Activated CD4-positive, CD25-positive, alpha-beta regulatory T cell treated with anti-CD3 and anti-CD28 coated beads, Interleukin-2, amount 50 U/mL, for 72 hours (primary cell): ENCODE measurements at places on chromosomes 12 and 14.
A peak's percentile ranks its signal among the peaks of the same experiment; 100 is the strongest.

GRCh38 chr14:95119336-95119735 is 38.0 kb downstream of the DICER1 start:
- DNase-seq: no peak

DNA sequence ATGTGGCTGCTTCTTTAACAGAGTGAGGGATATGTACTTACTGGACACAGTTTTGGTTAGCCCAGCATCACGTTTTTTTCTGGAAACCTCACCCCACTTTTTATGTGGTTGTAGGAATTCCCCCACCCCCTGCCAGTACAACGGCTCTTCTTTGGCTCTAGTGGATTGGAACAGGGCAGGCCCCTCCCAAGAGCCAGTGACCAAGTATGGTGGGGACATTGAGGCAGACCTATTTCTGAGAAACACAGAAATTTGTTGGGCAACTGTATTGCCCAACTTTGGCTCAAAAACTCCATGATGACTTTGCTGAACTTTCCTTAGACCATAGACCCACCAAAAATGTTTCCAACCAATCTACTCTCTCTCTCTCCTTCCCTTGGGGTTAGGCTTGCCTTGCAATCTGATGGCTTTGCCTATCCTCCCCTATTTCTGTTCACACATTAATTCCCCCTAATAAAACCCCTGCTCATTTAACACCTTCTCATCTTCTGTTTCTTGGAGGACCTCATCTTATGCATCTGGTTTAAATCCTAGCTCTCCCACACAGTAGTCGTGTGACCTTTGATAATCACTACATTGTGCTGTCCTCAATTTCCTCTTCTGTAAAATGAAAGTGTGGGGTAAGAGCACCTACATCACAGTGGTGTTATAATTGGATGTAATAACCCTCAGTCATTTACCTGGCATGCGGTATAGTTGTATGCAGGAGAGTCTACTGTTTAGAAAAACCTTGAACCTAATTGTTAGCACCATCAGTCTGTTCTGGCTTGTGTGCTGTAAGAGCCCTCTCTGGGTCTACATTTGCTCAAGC is 71.7 kb downstream of the IGF1 start:
- DNase-seq: no peak

- no peak for DNase-seq
Observed at GRCh38 chr14:86115972-86116371, 586.0 kb downstream of the FLRT2 start.

- DNase-seq: no peak
Observed at GRCh38 chr14:99542566-99542965, 61.4 kb downstream of the CCNK start.

GRCh38 chr14:68978172-68978911 is 760 bp downstream of the ACTN1 start:
- peak; percentile 60 for DNase-seq

DNA sequence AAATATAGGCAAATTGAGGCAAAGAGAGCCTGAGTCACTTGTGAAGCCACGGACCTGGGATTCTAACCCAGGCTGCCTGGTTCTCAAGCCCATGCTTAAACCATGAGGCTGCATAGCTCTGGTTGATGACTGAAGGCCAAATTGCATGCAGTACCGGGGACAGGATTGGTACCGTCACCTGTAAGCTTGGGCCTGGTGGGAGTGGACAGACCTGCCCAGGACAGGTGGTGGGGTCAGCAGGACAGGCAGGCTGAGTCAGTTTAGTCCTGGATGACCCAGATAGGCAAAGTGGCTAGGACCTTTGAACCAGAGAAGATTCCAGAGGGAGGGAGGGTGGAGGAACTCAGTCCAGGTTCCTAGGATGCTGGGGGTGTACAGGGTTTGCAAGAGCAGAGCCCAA is 25.8 kb downstream of the RIN3 start:
- DNase-seq: no peak

DNA sequence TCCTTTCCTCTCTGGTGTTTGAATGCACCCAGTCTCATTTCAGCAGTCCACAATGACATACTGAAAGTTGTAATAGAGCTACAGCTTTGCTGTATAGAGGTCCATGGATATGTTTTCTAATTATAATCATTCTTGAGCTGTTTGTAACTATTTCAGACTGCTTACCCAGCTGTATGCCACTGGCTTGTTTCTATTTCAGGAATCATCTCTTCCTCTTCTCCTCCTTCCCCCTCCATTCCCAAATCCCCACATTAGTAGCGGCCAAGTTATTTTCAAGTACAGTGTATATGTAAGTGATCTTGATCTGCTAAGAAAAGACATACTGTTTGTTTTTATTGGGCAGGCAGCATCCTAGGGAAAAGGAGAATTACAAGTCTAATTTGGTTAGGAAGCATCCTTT is 775.0 kb downstream of the DIO2 start:
- DNase-seq: no peak

DNA sequence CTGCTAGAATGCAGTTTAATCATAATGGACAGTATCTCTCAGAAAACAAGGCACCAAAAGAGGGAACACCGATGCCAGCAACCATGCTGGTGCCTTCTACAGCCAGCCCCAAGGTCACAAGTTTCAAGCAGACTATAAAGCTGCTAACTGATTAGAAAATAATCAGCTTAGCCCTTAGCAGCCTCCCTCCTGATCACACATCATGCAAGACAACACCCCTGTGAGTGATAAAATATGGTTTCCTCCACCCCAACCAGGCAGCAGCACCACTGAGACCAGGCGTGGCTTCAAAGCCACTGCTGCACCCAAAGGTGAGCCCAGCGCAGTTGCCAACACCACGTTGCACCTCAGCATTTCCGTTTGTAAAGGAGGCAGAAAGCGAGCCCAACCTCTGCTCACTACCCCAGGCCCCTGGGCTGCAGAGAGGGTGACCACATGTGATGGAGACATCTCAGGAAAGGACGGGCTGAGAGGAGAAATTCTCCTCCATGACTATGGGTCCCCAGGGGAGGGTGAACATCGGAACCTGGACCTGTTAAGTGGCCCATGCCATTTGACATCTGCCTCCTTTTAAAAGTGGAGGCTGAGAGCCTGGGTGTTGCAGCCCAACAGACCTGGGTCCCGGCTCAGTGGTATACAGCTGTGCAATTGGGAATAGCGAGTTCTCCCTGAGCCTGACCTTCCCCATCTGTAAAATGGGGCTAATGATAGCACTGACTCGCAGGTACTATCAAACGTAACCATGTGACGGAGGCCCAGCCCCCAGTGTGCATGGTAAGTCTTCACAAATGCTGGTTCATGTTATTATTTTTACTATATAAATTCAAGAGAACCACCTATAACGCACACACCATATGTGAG is 11.5 kb downstream of the ZFP36L1 start:
- DNase-seq: peak; percentile 67

DNA sequence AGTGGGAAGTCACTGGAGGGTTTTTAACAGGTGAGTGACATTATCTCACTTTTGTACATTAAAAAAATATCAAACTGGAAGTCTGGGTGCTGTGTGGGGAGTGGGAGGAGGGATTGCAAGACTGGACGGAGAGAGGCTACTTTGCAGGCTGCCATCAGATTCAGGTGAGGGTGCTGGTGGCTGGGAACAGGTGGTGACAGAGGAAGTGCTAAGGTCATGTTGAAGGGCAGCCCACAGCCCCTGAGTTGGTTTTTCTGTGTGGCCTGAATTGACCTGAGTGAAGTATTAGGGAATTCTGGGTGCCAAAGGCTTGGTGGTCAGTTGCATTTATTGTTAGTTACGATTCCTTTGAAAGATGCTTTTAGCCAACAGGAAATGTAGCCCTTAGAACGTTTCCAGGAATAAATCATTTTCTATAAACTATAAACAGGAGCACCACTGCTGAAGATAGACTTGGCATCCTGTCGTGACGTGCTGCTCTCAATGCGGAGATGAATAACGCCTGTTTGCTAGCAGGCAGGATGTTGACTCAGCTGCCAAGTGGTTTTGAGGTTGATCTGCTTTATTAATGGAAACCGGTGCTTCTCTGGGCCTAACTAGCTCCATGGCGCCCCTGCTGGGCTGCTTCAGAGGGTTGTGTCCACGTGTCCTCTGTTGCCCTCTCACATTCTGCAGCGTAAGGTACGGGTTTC is 707.5 kb upstream of the TMEM132C start:
- peak; percentile 31 for DNase-seq

- no peak for DNase-seq
Observed at GRCh38 chr12:52828591-52829021, 5.5 kb downstream of the KRT79 start.

- no peak for DNase-seq
Observed at GRCh38 chr12:9098115-9098452, 17.6 kb downstream of the A2M start.

GRCh38 chr12:121444842-121445202 is 44.9 kb downstream of the RNF34 start:
- DNase-seq: no peak

DNA sequence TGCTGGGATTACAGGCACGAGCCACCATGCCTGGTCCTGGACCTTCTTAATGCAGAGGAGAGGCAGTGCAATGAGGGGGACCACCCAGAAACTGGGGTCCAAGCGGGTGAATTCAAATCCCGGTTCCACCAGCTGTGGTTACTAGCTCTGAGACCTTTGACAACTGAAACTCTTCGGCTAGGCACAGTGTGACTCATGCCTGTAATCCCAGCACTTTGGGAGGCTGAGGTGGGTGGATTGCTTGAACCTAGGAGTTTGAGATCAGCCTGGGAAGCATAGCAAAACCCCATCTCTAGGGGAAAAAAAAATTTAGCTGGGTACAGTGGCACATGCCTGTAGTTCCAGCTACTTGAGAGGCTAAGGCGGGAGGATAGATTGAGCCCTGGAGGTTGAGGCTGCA is 5.0 kb upstream of the CD4 start:
- DNase-seq: no peak
